ENCODE measurements at places on chromosomes 4 and X. TPM values are rescaled to one million over a fixed set of nuclear protein-coding genes. Genes with fewer than 3 reads are reported as not detected.

The DDX60 gene
- 20.2 TPM for total RNA-seq

The ATP6AP2 gene
- 57.8 TPM for total RNA-seq

The ARHGEF6 gene
- 43.4 TPM for total RNA-seq

The CENPVL1 gene
- total RNA-seq: not detected

The GRIA2 gene
- not detected for total RNA-seq

The FHDC1 gene
- total RNA-seq: 0.57 TPM

The ASB5 gene
- not detected for total RNA-seq

The AASDH gene
- 15.2 TPM for total RNA-seq

The ZCCHC18 gene
- total RNA-seq: 16.9 TPM

The CENPVL2 gene
- total RNA-seq: not detected

The SH3D19 gene
- total RNA-seq: not detected

The TBX22 gene
- not detected for total RNA-seq

The DUX4 gene
- not detected for total RNA-seq

The HAUS3 gene
- total RNA-seq: 26.5 TPM

The CYLC1 gene
- not detected for total RNA-seq

The OTUD5 gene
- 105 TPM for total RNA-seq

The MAGEE1 gene
- total RNA-seq: 6.7 TPM

The IL1RAPL2 gene
- not detected for total RNA-seq

The MED12 gene
- 118 TPM for total RNA-seq

The ARMCX1 gene
- total RNA-seq: 0.17 TPM

The NAP1L5 gene
- total RNA-seq: 1.2 TPM

The SMIM43 gene
- not detected for total RNA-seq

The IL2RG gene
- total RNA-seq: 276 TPM

The DDX53 gene
- not detected for total RNA-seq

The DCHS2 gene
- 0.02 TPM for total RNA-seq

The PNCK gene
- not detected for total RNA-seq
